Activated CD4-positive, alpha-beta T cell treated with anti-CD3 and anti-CD28 coated beads for 24 hours (primary cell): ENCODE measurements at places on chromosomes 13 and 19.

DNA sequence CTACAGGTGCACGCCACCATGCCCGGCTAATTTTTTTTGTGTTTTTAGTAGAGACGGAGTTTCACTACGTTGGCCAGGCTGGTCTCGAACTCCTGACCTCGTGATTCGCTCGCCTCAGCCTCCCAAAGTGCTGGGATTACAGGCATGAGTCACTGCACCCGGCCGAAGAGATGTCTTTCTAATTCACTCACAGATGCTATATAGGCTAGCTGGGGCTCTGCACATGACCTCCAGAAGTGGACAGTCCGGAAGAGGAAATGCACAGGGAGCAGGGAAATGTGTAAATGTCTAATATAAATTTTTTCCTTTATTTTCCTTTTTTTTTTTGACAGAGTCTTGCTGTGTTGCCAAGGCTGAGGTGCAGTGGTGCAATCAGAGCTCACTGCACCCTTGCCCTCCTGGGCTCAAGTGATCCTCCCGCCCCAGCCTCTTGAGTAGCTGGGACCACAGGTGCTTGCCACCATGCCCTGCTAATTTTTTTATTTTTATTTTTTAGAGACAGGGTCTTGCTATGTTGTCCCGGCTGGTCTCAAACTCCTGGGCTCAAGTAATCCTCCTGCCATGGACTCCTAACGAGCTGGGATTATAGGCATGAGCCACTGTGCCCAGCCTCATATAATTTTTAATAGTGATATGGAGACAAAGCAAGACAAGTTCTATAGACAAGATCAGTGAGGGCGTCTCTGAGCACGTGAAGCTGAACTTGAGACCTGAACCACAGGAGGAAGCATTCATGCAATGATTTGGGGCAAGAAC is 8.4 kb downstream of the GIPC1 start:
- no peak for DNase-seq

- no peak for DNase-seq
Observed at GRCh38 chr19:45819769-45820168, 4.7 kb upstream of the RSPH6A start.

GRCh38 chr13:50645092-50645491 is 198.4 kb downstream of the DLEU7 start:
- no peak for DNase-seq

DNA sequence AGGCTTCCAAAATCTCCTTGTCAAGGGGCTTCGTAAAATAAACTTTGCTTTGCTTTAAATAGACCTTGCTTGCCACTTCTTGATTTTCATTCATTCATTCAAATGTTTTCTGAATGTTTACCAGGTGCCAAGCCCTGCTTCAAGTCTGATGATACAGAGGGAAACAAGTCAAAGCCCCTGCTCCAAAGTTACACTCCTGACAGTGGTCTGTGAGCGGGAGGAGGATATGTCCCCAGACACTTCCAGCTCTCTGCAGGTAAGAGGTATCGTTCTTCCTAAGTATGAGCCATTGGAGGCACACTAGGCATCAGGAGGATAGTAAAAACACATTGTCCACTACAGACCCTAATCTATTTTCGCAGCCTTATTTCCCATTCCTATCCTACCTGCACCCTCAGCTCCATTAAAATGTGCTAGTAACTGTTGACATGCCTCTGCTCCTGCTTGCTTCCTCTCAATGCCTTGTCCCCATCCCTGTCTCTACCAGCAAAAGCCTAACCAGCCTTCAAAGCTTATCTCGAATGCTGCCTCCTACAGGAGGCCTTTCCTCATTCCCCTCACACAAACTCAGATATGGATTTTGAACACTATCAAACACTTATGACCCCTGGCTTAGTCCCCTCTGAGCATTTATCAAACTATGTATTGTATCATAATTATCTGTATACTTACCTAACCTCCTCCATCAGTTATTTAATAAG is 6.2 kb upstream of the WBP4 start:
- no peak for DNase-seq

GRCh38 chr13:101406791-101407190 is 9.5 kb downstream of the NALCN start:
- DNase-seq: no peak

GRCh38 chr13:95893861-95894260 is 159.3 kb downstream of the UGGT2 start:
- DNase-seq: no peak

GRCh38 chr19:9789066-9789465 is 20.5 kb upstream of the ZNF846 start:
- DNase-seq: no peak

- no peak for DNase-seq
Observed at GRCh38 chr13:84641491-84641890, 759.2 kb upstream of the SLITRK1 start.

DNA sequence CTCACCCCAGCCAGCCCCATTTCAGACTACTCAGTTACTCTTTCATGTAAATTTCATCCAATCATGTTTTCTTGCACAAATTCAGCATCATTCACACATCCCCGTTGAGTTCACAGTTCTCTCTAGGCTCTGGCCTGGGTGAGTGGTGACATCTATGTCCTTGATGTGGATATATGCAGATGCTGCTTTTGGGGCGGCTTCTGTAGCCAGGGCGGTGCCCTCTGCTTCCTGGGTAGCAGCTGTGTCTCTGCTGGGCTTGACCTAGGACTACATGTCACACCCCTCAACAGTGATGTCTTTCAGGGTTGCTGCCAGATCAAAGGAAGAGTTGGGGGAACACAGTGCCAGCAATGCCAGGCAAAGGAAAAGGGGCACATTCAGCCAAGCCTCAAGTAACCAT is 68.5 kb upstream of the KCTD15 start:
- no peak for DNase-seq

DNA sequence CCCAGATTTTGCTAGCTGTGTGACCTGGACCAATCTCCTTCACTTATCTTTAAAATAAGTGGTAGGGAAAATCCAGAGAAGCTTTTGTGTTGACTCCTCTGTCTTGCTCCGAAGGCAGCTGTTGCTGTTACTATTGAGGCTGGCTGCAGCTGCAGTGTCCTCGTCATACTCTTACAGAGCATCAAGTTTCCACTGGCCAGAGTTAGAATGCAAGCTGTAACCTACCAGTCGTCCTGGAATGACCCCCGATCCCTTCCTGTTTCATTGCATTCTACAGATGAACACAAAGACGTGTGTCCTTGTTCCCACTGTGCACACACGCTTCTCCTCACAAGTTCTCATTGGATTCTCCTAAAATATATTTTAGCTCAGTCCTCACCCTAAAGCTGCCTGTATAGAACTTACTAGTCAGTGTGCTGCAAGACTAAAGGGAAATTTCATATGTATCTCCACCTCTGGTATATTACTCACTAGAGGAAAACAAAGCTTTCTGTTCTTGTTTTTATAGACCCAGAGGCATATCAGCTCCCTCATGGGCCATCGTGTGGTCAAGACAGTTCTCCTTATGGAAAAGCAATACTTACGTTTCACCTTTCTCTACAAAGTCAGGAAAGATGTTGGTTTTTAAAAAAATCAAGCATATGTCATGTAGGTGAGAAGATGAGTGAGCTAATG is 589.8 kb downstream of the LMO7 start:
- DNase-seq: no peak

DNA sequence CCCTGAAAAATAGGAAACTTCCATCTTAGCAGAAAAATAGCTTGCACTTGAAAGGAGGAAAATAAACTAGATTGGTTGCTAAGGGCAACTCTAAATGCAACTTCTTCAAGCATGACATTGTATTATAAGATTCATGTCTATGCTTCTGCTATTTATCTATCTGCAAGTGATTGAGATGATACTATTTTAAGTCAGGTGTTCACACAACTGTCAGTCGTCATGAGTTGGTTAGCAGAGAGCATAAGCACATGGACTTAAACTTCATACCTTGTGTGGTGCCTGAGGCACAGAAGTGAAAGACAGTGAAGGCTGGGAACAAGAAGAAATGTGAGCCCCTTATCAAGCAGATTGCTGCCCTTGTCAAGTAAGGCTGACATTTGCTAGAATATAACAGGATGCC is 82.9 kb downstream of the SLITRK5 start:
- DNase-seq: no peak
